T-helper 17 cell (primary cell): ENCODE measurements at places on chromosomes 7 and 10. TPM values are rescaled to one million over a fixed set of nuclear protein-coding genes. Genes with fewer than 3 reads are reported as not detected.

The ZNF248 gene
- 5.5 TPM for total RNA-seq

The ADAP1 gene
- total RNA-seq = 15.4 TPM

The CTAGE8 gene
- 0.47 TPM for total RNA-seq

The CNOT4 gene
- 34.5 TPM for total RNA-seq

The TRDMT1 gene
- total RNA-seq = 15.6 TPM

The CACNA2D1 gene
- total RNA-seq = not detected

The BRAT1 gene
- 19.5 TPM for total RNA-seq

The ELFN1 gene
- total RNA-seq = not detected

The CC2D2B gene
- total RNA-seq = 0.17 TPM

The RBP3 gene
- not detected for total RNA-seq

The SEMA3E gene
- not detected for total RNA-seq

The TRRAP gene
- 77.2 TPM for total RNA-seq

The ELN gene
- not detected for total RNA-seq

The SYNPO2L gene
- total RNA-seq = not detected

The OPN1SW gene
- total RNA-seq = not detected

The DRGX gene
- total RNA-seq = not detected

The CALHM2 gene
- 23.6 TPM for total RNA-seq

The TMEM273 gene
- total RNA-seq = 11.3 TPM

The NEURL1 gene
- total RNA-seq = 1.1 TPM

The PON3 gene
- not detected for total RNA-seq

The LOXL4 gene
- total RNA-seq = not detected

The OR2F2 gene
- total RNA-seq = not detected

The TNPO3 gene
- total RNA-seq = 29.1 TPM

The SPDYE2B gene
- not detected for total RNA-seq

The AKR1C4 gene
- not detected for total RNA-seq

The TECPR1 gene
- total RNA-seq = 100 TPM

The TDRD1 gene
- not detected for total RNA-seq

The LEP gene
- total RNA-seq = not detected

The ZPBP gene
- not detected for total RNA-seq

The NRCAM gene
- not detected for total RNA-seq

The ABCC2 gene
- total RNA-seq = 3.0 TPM

The RET gene
- total RNA-seq = 0.34 TPM

The CHST15 gene
- 3.3 TPM for total RNA-seq

The RASSF4 gene
- total RNA-seq = 2.9 TPM

The IRF5 gene
- total RNA-seq = 12.5 TPM

The PRKG1 gene
- 4.1 TPM for total RNA-seq

The ASL gene
- total RNA-seq = 16.5 TPM

The WDFY4 gene
- total RNA-seq = 10.1 TPM

The NANOS1 gene
- 0.15 TPM for total RNA-seq

The HOXA13 gene
- total RNA-seq = not detected

The MACROH2A2 gene
- total RNA-seq = 4.9 TPM

The NUTM2D gene
- 1.6 TPM for total RNA-seq

The CYCS gene
- total RNA-seq = 143 TPM

The NKX1-2 gene
- not detected for total RNA-seq

The OR2A2 gene
- total RNA-seq = not detected

The NKX6-2 gene
- not detected for total RNA-seq

The GRM8 gene
- total RNA-seq = not detected

The LRIT1 gene
- not detected for total RNA-seq

The NXPH1 gene
- not detected for total RNA-seq

The VSTM4 gene
- total RNA-seq = not detected

The IMMP2L gene
- total RNA-seq = 17.9 TPM

The COPG2 gene
- 8.7 TPM for total RNA-seq

The SHH gene
- not detected for total RNA-seq

The FAM241B gene
- total RNA-seq = 8.1 TPM

The CCL26 gene
- total RNA-seq = not detected

The CD36 gene
- total RNA-seq = 6.8 TPM

The TAS2R41 gene
- 0.52 TPM for total RNA-seq

The CYP3A7 gene
- not detected for total RNA-seq
